Cerebellar cortex (tissue), 1 donor: ENCODE measurements at places on chromosomes 1 and 21.

GRCh38 chr1:29436181-29436785, 200.0 kb downstream of the PTPRU start:
- no peak for DNase-seq

DNA sequence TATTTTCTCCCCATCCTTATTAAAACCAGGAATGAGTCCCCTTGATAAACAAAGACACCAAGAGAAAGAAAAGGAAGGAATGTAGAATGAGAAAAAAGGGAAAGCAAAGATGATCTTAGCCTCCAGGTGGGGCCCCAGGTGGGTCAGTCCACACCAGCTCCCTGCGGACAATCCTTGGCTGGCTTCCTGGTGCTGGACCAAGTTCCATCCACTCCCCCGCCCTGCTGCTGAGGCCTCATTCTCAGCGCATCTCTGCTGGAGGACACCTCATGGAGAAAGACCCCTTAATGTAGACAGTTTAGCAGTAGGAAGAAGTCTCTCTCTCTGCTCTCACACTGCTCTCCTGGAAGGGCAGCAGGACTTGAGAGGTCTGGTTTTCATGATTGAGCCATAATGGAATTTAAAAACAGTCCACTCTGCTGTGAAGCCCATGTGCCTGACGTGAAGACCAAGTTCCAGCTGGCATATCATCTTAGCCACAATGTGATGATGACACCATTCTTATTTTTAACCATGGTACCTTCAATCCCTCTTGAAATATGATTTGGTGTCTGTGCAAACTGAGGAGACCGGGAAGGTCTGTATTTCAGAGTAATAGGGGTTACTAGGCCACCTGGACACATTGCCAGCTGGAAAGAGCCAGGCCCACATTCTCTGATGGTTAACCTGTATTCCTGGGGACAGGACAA, 83.1 kb downstream of the WLS start:
- peak; percentile 53 for DNase-seq

DNA sequence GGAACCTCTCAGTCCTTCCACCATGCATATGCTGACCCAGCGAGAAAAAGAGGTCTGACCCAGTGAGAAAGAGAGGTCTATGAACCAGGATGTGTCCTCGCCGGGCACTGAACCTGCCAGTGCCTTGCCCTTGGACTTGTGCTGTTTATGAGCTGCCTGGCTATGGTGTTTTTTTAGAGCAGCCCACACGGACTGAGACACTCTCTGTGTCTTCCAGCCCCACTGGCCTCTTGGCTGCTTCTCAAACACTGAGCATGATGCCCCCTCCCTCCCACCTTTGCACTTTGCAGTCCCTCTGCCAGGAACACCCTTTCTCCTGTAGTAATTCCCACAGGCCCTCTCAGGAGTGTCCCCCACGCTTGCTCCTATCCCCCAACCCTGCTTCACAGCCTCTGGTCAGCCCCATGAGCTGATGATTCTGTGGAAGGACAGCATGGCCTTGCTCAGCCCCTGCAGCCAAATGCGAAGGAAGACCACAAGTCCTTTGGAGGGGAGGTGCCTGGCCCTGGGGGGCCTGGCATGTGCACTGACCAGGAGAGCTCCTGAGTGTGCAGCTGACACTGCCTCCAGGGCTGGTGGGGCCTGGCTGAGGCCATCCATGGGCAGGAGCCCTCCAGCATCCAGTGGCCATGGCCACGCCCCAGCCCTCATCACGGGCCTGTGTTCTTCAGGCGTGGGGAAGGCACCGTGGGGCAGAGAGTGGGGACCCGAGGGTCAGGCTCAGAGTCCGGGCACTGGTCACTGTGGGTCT, 23.8 kb downstream of the WNT3A start:
- DNase-seq = no peak

- DNase-seq = peak; percentile 52
Measured at GRCh38 chr21:43611598-43612369, 47.5 kb downstream of the HSF2BP start.

DNA sequence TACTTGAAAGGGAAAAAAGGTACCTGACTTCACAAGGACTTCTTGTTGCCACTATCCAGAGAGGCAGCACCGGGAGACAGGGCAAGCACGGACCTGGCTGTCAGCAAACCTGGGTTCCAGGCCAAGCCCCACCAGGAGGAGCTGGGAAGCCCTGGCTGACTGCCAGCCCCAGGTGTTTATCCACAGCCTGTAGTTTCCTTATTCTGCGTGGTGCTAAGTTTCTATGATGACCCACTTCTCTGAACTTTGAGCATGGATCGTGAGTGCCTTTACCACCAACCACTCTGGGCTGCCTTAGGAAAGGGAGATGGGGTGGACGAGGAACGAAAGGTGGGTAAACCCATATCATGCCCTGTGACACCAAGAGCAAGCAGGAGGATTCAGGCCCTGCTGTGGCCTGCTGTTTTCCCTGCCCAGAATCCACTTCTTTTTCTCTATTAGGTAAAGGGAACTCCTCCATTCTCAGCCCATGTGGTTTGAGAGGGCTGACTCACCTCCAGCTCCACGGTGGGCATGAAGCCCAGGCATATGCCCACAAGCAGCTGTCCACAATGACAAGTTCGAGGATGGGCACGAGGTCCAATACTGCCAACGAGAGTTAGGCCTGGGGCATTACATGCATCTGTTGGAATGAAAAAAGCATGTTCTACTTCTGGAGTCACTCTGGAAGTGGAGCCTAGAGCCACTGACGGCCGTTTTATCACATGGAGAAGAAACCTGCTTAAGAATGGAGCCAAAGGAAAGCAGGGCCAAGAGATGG, 20.3 kb downstream of the TSPAN2 start:
- no peak for DNase-seq
